DMS 273 treated with DMSO at 0.1 percent for 48 hours (cell line): ENCODE measurements at places on chromosomes 4 and X.

- DNase-seq: no peak
These were observed 661 bp downstream of the S100P start for GRCh38 chr4:6694177-6694901.

- no peak for DNase-seq
These were observed 1.7 kb upstream of the IQSEC2 start for GRCh38 chrX:53283099-53283498.

- DNase-seq: no peak
These were observed 87.8 kb upstream of the RPS6KA3 start for GRCh38 chrX:20354505-20354904.

GRCh38 chr4:176641237-176641636 lies 151.5 kb downstream of the VEGFC start:
- no peak for DNase-seq

- DNase-seq: no peak
These were observed 40.6 kb downstream of the DOCK11 start for GRCh38 chrX:118536204-118536603.

DNA sequence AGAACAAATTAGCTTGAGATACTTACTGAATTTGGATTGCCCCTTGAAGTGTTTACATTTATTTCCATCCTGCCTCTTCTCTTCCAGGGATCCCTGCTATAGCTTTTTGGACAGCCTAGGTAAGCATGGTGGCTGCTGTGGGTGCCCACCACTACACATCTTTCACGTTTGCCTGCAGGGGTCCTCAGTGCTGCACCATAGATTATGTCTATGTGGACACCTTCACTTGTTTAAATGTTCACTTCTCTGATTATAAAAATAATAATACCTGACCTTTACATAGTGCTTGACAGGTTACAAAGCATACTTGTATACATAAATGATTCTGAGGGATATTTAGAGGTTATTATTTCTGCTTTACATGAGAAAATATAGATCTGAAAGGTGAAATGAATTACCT lies 67.9 kb upstream of the SLC4A4 start:
- DNase-seq: no peak

- no peak for DNase-seq
These were observed 74.0 kb downstream of the GRIA2 start for GRCh38 chr4:157294575-157294974.

GRCh38 chrX:108590496-108590895 lies 145.9 kb downstream of the IRS4 start:
- no peak for DNase-seq

DNA sequence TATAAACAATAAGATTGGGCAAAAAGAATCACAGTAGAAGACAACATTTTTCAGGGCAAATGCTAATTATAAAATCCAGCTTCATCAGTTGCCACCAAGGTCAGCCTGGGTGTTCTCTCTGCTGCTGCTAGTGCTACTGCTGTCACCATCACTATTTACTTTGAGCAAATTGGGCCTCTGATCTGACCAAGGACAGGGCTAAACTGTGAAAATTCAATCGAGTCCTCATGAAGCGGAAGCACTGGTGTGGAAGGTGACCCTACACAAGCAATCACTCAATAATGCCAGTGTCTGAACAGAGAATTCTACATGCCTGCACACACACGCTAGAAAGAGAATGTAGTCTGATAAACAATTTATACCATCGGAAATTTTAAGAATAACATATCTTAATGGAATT lies 122.9 kb upstream of the TTC29 start:
- DNase-seq: no peak

DNA sequence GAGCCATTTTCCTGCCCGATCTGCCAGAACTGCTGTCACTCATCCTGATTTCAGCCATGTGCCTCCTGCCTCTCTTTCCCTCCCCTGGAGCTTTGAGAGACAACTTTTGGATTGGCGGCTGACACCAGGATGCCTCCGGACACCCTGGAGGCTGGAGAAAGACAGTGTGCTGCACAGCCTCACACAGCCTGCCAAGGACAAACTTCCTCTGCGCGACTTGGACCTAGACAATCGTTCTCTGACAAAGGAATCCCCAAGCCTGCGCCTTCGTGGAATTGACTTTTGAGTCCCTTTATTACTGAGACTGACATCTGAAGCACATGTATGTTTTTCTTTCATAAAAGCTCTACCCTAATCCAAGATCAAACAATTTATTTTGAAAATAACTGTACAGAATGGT lies 10.8 kb upstream of the LDB2 start:
- no peak for DNase-seq

GRCh38 chr4:73507541-73507940 lies 26.0 kb downstream of the AFM start:
- no peak for DNase-seq

- DNase-seq: no peak
These were observed at the start of gene FHL1 for GRCh38 chrX:136147315-136147901. FHL1 (plus strand) TSS chrX:136147533.

GRCh38 chr4:77372375-77372774 lies 215.4 kb downstream of the CCNG2 start:
- no peak for DNase-seq

DNA sequence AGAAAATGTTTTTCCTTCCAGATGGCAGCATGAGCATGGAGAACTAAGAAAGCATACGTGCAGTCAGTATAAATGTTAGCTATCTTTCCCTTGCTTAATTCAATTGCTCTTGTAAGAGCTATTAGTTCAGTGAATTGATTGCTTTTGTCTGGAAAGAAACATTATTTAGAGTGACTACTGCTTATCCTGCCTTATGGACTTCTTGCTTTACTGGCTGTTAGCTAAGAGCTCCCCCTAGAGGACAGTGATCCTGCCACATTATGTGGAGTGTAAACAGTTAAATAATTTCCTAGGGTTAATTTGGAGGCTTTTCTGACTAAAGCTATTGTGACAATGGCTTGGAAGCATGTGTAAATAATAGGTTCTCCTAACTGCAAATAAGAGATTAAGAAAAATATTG lies 1402.4 kb downstream of the FAM133A start:
- no peak for DNase-seq

- no peak for DNase-seq
These were observed 70.7 kb upstream of the SH3RF1 start for GRCh38 chr4:169341490-169341889.

DNA sequence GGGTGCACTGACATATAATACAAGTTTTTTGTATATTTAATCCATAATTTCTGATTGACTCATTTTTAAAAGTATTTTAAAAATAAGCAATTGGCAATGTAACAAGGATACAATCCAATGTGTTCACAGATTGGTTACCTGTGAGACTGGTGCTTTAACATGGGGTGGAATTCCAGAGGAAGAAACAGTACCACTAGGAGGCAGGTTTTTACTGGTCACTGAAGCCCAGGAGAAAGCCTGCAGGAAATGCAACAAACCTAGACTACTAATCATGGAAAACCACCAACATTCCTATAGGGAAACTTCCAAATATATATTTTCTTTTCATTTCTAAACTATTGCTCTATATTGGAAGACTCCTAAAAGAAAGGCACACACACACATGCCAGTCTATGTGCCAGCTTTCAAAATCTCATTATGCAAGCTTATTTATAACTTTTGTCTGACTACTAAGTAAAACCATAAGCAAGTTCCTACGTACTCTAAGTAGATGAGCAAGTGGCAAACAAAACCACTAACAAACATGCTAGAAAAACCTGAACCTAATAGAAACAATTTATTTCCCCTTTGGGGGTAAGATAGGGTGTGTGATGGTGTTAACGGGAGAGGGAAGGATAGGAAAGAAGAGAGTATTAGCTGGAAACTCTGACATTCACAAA lies 19.2 kb downstream of the G3BP2 start:
- DNase-seq: no peak

DNA sequence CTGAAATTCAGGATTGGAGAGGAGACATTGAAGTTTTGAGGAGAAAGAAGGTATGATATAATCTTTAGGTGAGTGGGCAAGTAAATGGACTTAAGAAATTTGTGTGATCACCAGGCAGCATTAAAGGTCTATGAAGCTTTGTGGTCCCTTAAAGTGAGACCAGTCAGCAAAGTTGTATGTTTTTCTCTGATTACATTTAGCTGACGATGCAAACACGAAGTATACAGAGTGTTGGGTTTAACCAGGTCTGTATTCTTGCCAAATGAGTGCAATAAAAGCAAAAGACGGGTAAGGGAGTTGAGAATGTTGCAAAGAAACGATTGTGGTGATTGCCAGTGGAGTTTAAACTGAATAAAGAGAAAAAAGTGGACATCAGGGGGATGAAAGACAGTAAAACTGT lies 11.6 kb upstream of the YIPF6 start:
- no peak for DNase-seq

GRCh38 chr4:30461218-30461617 lies 259.0 kb upstream of the PCDH7 start:
- no peak for DNase-seq

- DNase-seq: no peak
These were observed 47.3 kb upstream of the PPARGC1A start for GRCh38 chr4:23937173-23937572.

DNA sequence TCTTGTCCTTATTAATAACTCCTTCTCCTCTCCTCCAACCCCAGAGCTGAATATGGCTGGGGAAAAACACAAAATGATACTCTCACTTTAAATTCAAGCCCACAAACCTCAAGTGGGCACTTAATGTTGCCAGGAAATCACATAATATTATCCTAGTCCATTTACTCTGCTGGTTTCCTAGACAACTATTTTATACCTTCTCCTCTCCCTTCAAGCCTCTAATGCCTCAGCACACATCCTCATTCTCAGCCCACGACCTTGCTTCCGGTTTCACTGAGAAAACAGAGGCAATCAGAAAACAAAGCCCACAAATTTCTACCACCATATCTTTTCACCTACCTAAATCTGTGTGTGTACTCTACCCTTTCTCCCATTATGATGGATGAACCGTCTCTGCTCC lies 12.1 kb upstream of the CLCN5 start:
- DNase-seq: no peak

DNA sequence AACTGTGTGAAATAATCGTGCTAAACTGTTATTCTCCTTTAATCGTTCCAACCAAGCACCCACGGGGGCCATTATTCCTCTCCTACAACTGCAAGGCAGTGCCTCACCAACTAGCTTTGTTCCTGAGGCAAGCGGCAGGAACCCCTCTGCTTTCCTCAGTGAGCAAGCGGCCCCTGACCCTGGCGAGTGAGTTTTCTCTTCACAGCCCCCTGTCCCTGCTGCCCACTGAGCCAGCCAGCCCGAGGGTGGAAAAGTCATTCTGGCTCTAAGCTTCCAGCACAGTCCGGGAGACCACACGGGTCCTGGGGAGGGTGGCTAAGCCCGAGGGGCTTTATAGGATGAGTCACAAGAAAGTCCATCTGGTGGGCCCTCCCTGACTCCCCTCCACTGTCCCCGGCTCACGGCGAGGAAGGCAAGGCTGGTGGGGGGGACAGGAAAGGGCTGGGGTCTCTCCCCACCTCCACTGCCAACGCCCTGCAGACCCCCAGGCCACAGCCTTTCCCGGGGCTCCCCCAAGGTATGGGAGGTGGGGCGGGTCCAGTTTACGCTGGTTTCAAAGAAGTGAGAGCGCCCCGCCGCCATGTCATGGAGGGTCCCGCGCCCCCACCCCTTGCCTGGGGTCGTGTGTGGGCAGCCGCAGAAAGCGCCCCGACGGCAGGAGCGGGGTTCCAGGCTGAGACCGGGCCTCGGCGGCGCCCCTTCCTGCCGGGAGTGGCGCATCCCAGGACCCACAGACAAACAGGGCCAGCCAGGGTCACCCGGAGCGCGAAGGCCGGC lies 45.0 kb downstream of the CPLX1 start:
- no peak for DNase-seq

DNA sequence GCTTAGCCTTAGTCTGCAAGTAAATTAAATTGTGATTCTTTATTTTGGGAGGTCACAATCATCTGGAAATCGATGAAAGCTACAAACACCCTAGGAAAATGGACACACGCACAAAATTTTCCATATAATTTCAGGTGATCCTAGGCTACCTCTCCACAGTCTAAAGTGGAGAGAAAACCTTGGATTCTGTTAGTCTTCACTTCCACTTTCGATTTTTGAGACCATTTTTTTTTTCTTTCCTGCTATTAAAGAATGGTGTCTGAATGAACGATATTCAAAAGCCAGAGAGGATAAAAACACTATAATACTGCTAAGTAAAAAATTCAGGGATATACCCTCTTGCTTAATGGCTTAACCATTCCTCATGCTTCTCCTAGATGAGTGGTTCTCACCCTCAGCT lies 1.7 kb downstream of the FBXL5 start:
- no peak for DNase-seq

DNA sequence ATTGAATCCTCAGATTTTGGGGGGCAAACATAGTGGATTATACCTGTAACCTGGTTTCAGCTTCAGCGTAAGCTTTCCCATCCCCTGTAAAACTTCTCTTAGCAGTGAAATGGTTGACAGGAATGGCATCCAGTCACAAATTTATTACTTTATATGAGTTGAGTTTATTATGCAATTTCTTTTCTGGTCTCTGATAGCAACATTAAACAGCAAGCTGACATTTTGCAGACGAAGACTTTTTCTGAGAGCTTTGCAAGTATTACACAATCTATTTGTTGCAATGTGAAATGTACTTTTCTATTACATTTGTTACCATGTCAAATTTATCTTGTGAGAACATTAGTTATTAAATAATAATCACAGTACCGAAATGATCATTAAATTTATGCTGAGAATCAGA lies 60.6 kb downstream of the GSPT2 start:
- DNase-seq: no peak

DNA sequence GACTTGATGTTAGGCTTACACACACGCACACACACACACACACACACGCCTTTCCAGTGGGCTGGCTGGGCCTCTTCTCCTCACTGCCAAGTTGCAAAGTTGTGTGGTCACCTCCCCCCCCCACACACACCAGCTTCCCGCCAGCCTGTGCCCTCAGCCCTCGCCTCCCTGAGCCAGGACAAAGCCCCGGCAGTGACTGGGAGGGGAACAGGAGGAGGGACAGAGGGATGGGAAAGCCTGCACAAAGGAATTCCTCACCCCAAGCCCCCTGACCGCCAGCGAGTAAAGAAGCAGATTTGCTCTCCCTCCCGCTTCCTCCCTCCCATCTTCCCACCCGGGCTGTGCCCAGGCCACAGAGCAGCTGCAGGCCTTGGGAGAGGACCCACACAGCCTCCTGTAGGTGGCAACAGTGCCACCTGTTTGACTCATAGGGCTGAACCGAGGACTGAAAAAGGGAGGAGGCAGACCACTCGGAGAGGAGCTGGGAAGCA lies at the start of gene GDPD2:
Gene GDPD2 (plus strand): TSS at position 464 of the 491 bp plus-strand sequence. CDS start 1,671 bp downstream, outside the sequence.
- DNase-seq: no peak

DNA sequence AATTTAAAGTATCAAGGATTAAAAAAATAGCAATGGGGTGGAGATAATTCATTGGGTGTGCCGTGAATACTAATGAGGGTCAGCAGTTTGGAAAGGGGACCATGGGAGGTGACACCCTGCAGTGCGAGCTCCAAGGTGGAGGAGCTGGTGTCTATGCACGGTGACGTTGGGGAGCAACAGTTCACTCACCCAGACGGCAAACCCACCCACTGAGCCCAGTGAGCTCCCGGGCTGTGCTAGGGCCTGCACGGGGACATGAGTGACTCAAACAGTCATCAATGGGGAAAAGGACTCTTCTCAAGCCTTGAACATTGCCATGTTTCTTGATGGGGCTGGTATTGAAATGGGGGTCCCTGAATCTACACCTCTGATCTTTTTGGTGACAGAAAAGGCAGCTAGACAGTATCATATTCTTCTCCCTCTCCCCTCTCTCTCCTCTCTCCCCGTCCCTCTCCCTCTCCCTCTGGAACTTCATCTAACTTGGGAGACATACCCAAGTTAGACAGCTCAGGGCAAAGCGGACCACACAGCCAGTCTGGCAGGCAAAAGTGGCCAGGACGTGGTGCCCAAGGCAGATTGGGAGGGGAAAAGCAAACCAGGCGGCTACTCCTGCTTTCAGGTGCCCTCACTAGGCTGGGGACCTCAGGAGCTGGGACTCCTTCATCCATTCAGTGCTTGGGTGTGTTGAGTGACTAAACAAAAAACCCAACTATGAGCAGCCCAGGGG lies 26.3 kb upstream of the PPP2R2C start:
- no peak for DNase-seq
